Activated T-helper 2 cell treated with anti-CD3 and anti-CD28 coated beads, Interferon-gamma antibody, Interleukin-2, Interleukin-4, amounts not matched to agents 10 μg/mL and 5 μg/mL and 100 μg/mL, durations not matched to agents 14 hours and 24 hours and 36 hours (primary cell): ENCODE measurements at places on chromosomes 3 and 15. TPM values are rescaled to one million over a fixed set of nuclear protein-coding genes. Genes with fewer than 3 reads are reported as not detected.

DNA sequence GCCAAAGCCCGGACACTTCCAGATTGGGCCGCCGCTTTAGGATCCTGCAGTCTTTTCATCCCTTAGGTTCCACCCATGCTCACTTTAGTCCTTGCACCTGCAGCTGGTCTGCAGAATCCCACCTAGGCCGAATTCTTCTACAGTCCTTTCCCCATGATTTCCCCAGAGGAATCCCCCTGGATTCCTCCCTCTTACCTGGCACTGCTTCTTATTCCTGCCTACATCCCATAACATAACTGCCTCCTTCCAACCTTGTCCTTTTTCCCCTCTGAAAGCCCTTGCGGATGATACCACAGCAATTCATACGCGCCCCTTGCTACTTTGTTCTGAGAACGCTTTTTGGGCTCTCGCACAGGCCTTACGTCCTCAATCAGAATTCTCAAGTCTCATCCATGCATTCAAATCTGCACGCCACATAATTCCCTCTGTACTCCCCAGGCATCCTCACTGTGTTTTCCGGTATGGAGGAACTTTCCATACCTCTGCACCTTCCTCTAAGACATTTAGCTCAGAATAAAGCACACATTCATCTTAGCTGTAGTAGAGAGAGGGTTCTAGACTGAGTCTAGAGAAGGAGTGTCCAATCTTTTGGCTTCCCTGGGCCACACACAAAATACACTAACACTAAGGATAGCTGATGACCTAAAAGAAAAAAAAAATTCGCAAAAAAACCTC lies 619 bp downstream of the EIF2AK4 start:
- peaks cover 36% of the 10 kb centered on the region for H3K4me1 ChIP-seq
- H3K27me3 ChIP-seq = peaks cover 1% of the 10 kb centered on the region
- peaks cover 26% of the 10 kb centered on the region for H3K36me3 ChIP-seq
- H3K27ac ChIP-seq = peak overlapping the region; percentile 67

DNA sequence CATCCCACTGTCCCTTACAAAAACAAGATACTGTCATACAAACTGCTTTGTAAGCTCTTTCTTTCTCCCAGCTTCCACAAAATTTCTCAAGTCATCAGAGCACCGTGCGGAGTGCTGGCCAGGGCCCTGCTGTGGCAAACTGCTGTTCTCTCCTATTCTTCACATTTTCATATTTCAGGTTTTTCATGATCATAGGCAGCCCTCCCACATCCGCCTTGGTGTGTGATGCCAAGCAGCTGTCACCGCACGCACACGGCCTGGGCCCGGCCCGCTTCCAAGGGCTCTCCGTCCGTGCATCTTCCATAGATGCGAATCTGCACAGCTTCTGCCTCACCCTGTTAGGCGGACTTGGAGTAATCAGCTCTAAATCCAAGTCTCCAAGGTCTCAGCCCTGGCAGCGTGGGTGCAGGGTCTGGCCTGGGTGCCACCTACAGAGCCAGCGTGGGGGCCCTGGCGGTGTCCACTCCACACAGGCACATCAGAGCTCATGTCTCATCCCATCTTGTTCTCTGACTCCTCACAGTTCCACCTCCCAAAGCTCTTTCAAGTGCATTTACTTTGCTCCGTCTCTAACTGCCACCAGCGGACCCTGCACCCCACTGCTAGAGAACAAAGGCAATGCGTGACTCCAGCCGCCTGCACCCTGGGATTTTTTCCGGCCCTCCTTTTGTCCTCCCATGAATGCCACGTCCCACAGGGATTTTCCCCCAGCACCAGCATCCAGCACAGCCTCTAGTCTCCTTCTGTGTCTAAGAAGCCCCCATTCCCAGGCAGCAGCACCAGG lies 27.2 kb downstream of the CYFIP1 start:
- peaks cover 8% of the 10 kb centered on the region for H3K27me3 ChIP-seq
- H3K36me3 ChIP-seq = no peaks in the 10 kb centered on the region
- no peak for DNase-seq
- H3K4me3 ChIP-seq = no peak overlapping the region
- H3K27ac ChIP-seq = no peak overlapping the region
- peaks cover 9% of the 10 kb centered on the region for H3K4me1 ChIP-seq

The ZNF148 gene
- 33.2 and 37.0 TPM in 2 replicates for total RNA-seq

The OCA2 gene
- total RNA-seq = not detected in 2 replicates

The SEMA3F gene
- 0.11 and 0.21 TPM in 2 replicates for total RNA-seq
